ENCODE measurements at places on chromosomes 4 and X.

- no peak for DNase-seq
These were observed 74.9 kb upstream of the PABPC4L start for GRCh38 chr4:134276476-134276875.

DNA sequence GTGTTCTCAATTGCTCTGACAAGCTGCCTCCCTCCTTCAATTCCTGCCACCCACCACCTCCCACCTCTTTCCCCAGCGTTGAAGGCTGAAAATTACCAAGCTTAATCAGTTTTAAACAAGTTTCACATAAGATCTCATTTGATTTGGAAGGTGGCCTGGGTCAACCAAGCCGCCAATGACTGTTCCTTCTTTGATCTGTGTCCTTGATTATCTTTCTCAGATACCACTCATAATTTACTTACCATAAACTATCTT, 211.4 kb downstream of the SLIT2 start:
- no peak for DNase-seq

GRCh38 chrX:5142644-5143043, 1086.0 kb downstream of the NLGN4X start:
- DNase-seq, result no peak

GRCh38 chrX:110381216-110381615, 22.6 kb downstream of the RTL9 start:
- no peak for DNase-seq

All from right atrium auricular region (tissue), 2 donors.